ENCODE measurements at places on chromosomes 16 and 17.

DNA sequence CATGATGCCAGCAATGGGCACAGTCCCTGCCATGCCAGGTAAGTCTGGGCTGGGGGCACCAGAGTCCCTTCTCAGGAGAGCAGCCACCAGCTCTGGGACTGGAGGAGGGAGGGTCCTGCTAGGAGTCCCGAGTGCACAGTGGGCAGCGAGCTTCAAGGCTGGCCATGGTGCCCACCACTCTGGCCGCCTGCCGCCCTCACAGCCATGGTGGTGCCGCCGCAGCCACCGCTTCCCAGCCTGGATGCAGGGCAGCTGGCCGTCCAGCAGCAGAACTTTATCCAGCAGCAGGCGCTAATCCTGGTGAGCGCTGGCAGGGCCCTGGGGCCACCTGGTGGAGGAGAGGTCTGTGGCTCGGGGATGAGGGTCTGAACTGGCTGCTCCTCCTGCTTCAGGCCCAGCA, 17.9 kb upstream of the SMIM5 start:
- DNase-seq = no peak

DNA sequence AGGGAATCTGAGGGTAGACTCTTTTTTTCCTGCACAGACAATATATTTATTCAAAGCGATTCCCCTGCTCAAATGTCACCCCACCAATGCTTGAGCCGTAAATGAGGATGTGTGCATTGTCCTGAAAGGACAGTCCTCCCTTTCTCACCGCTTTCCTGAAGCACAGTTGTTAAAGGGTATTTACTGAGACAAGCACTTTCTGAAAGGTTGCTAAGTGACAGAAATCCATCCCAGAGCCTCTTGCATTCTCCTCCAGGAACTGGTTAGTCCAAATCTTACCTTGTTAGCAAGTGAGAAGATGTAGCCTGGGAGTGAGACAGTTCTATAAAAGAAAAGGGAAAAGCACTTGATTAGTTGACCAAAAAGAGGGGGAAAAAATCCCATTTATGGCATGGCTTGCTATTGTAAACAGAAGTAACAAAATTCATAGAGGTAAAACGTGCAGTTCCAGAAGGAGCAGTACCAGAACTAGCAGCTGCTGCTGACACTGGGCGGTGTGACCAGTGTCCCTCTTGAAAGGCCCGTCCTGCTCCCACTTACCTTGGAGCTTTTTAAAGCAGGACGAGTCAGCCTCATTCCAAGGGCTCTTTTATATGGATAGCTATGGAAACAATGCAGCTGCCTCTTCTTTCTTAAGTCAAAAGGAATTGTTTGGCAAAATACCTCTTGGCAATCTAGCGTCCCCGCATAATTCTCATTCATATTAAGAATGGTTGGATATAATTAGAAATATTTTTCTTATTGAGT, at the start of gene MYH2:
TSS of gene MYH2 (minus strand) at position 563 of the 747 bp plus-strand sequence. CDS start 1,738 bp downstream, outside the sequence.
- no peak for DNase-seq

DNA sequence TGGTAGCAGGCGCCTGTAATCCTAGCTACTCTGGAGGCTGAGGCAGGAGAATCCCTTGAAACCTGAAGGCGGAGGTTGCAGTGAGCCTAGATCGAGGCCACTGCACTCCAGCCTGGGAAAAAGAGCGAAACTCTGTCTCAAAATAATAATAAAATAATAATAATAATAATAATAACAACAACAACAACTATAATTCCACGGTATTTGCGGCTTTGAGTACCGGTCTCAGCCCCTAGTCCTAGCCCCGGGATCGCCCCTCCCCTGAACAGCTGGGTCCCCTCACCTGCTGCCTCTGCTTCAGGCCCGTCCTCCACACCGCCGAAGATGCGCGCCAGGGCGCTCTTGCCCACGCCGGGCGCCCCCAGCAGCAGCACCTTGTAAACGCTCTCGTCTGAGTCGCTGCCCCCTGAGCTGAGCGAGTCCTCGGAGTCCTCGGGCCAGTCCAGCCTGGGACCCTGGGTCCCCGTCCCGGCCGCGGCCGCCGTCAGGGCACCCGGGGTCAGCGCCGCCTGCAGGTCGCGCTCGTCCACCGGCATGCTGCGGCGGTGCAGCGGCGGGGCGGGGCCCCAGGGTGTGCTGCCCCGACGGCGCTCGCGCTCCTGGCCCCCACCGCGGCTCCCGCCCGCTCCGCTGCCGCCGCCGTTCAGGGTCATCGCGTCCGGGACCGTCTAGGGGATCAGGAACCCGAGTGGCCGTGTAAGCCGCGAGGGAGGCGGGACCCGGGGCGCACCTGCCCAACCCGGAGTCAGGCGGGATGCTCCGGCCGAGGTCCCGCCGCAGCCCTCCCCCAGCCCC, 611 bp downstream of the RRAD start:
- DNase-seq = no peak

GRCh38 chr16:85810097-85810741, 10.7 kb downstream of the COX4I1 start:
- no peak for DNase-seq

- no peak for DNase-seq
Observed at GRCh38 chr17:7971651-7972050, 30.8 kb upstream of the GUCY2D start.

- DNase-seq = no peak
Observed at GRCh38 chr17:78318407-78318806, 41.5 kb downstream of the SOCS3 start.

- no peak for DNase-seq
Observed at GRCh38 chr17:29586676-29587469, 2.6 kb downstream of the GIT1 start.

GRCh38 chr16:8103649-8104289, 486.5 kb downstream of the TMEM114 start:
- no peak for DNase-seq

GRCh38 chr16:89041571-89042481, 51.8 kb upstream of the ACSF3 start:
- DNase-seq = no peak

- DNase-seq = no peak
Observed at GRCh38 chr16:76777721-76778465, 413.1 kb upstream of the MON1B start.

GRCh38 chr17:49193513-49194296, 16.7 kb downstream of the GNGT2 start:
- DNase-seq = peak; percentile 66

- DNase-seq = peak; percentile 19
Observed at GRCh38 chr17:28657756-28658155, 4.0 kb downstream of the SDF2 start.

DNA sequence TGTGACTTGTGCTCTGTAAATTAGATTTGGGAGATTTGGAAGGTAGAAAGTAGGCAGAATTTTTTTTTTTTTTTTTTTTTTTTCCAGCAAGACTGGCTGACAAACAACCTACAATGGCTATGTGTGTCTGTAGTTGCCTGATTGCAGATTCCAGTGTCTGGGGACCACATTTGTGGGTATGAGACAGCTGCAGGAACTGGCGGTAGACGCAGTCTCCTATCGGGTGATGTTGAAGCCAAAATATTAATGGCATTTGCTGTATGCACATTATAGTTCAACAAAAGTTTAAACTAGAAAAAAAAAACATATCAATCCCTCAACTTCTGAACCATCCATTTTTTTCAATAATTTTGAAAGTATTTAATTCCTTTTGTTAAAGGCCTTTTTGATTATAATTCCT, 665.2 kb downstream of the TOX3 start:
- peak; percentile 33 for DNase-seq

DNA sequence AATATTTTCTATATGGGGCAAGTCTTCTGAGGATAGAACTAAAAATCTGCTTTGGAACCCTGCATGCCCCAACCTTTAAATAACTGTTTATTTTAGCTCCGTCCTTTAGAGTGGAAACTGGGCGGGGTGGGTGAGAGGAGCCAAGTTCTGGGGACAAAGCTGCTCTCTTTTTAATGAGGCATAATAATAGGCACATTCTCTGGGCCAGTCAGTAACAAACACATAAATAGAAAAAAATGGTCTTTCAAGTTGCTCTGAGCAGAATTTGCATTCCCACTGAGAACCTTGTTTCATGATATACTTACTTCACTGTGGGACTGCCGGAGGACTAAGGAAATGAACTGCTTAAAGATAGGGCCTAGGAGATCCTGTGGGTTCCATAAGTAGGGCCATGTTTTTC, 51.5 kb downstream of the KNOP1 start:
- no peak for DNase-seq

GRCh38 chr17:21286909-21287702, 2.6 kb downstream of the MAP2K3 start:
- no peak for DNase-seq

GRCh38 chr16:56226187-56226586, 34.9 kb downstream of the GNAO1 start:
- DNase-seq = no peak

DNA sequence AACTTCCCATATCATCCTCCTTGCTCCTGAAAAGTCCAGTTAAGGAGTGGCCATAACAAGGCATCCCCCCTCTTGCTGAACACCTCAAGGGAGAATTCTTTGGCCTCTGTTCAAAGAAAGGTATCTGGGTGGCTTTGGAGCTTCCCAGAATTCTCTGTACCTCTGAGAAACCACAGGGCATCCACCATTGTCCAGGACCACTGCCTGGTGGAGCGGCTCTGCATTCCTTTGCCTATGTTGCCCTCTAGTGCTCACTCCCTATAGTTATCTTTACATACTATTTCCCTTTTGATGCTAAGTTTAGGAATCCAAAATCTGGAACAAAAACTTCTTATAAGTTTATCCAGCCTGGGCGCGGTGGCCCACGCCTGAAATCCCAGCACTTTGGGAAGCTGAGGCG, 30.3 kb downstream of the CHD9NB start:
- peak; percentile 50 for DNase-seq

- DNase-seq = no peak
Observed at GRCh38 chr17:65811043-65811442, 249.6 kb upstream of the AXIN2 start.

- no peak for DNase-seq
Observed at GRCh38 chr16:69600202-69600601, 34.4 kb downstream of the NFAT5 start.

DNA sequence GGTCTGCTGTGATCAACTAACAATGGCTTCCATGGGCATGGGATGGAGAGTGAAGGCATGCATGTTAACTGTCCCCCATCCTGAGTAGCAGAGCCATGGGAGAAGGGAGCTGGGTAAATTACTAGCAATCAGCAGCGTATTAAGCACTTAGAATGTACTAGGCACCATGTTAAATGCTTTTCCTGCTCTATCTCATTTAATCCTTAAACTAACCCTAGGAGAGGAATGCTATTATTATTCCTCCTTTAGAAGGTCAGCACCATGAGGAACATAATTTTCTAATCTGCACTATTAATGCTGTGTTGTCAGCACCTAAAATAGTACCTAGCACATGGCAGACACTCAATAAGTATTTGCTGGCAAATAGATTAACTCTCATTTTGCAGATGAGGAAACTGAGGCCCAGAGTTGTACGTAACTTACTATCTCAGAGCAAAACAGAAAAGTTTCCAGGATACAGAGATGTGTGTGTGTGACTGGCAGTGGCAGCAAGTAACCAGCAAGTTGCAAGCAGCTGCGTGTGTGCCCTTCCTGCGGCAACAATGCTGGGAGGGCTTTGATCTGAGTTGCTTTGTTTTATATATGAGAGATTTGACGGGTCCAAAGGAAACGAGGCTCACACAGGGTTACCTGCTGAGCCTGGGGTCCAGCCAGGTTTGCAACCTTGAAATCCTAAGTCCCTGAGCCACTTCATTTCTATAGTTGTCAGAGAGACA, 6.5 kb upstream of the KLHL36 start:
- DNase-seq = no peak

GRCh38 chr17:8803531-8804420, 4.6 kb upstream of the MFSD6L start:
- DNase-seq = no peak

GRCh38 chr17:39563476-39563875, 44.2 kb downstream of the NEUROD2 start:
- DNase-seq = peak; percentile 9

GRCh38 chr17:43338886-43339516, 59.8 kb upstream of the ARL4D start:
- peak; percentile 44 for DNase-seq

- DNase-seq = peak; percentile 28
Observed at GRCh38 chr16:30902029-30902972, 5.9 kb downstream of the CTF1 start.

GRCh38 chr17:20920095-20920814, 122.6 kb downstream of the USP22 start:
- DNase-seq = no peak

DNA sequence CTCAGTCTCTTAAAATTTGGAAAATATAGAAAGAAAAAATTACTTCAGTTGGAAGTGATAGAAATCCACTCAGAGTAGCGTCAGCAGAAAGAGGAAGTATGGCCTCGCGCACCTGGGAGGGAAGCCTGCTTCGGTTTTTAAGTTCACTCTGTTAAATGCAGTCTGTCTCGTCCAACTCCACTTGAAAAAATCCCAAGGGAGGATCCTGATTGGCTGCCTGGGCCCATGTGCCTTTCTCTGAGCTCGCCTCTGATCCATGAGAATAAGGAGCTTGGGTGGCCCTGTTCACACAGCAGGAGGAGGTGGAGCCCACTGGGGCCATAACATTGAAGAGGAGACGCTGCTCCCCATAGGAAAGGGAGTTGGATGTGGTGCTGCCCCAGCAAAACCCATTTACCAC, 40.7 kb downstream of the DNAJA2 start:
- no peak for DNase-seq

DNA sequence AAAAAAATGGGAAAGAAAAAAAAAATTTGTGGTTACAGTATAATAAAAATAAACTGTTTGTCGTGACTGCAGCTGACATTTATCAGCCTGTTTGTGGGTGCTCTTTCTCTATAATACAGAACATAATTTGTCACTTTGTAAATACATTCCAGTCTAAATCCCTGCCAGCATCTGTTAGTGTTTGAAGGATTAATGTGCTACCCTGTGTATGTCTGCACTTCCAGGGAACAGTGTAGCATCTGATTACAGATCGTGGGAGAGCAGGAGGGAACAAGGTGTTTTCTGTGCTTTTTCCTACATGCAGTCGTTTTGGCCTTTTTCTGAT, 265.1 kb downstream of the WWOX start:
- no peak for DNase-seq

GRCh38 chr16:24286741-24287405, 30.7 kb downstream of the CACNG3 start:
- no peak for DNase-seq

GRCh38 chr17:39270923-39271322, 45.2 kb upstream of the STAC2 start:
- DNase-seq = peak; percentile 46

GRCh38 chr17:13036751-13037150, 18.9 kb upstream of the ELAC2 start:
- no peak for DNase-seq
